ENCODE measurements at places on chromosomes 1 and 21. TPM values are rescaled to one million over a fixed set of nuclear protein-coding genes. Genes with fewer than 3 reads are reported as not detected.

GRCh38 chr1:201019321-201019977 is 4.1 kb downstream of the KIF21B start:
- peak; percentile 87 for DNase-seq

DNA sequence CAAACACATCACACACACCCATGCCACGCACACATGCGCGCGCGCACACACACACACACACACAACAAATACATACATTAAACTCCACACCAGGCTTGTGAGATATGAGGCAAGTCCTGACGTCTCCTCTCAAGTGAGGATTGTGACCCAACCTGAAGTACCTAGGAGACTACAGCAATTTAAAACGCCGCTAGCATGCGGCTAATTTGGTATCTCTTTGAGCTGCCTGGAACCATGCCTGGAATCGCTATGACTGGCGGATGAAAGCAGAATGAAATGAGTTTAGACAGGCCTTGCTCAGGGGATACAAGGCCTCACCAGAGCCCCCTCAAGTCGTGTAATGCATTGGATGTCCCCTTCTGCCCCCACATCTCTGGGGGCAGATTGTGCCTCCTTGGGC is 1.6 kb upstream of the RAB7B start:
- no peak for DNase-seq

Gene IFI44
- 16.0 TPM for total RNA-seq

Gene LRRN2
- total RNA-seq, result not detected

- DNase-seq, result no peak
Measured at GRCh38 chr1:43239484-43239883, 30.3 kb upstream of the TMEM125 start.

Gene IL24
- 3.1 TPM for total RNA-seq

Gene SNRNP40
- total RNA-seq, result 115 TPM

Gene AGO3
- total RNA-seq, result 21.2 TPM

- no peak for DNase-seq
Measured at GRCh38 chr1:109804660-109805059, 40.9 kb upstream of the EPS8L3 start.

Gene SPRR5
- not detected for total RNA-seq

DNA sequence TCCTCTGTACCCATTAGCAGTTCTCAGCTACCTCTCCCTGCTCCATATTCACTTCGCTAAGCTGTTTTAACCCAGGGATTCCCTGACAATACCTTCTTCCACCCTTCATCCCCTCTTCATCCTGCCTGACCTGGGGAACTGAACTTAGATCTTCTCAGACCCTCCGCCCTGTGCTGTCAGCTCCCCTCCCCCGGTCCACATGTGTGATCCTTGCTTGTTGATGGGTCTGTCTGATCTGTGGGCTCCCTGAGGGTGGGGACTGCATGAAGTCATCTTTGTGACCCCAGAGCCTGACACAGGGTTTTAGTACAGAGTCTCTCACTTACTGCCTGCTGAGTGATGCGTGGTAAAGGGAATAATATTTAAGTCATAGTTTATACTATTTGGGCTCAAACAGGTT is 11.8 kb downstream of the CHAF1B start:
- no peak for DNase-seq

DNA sequence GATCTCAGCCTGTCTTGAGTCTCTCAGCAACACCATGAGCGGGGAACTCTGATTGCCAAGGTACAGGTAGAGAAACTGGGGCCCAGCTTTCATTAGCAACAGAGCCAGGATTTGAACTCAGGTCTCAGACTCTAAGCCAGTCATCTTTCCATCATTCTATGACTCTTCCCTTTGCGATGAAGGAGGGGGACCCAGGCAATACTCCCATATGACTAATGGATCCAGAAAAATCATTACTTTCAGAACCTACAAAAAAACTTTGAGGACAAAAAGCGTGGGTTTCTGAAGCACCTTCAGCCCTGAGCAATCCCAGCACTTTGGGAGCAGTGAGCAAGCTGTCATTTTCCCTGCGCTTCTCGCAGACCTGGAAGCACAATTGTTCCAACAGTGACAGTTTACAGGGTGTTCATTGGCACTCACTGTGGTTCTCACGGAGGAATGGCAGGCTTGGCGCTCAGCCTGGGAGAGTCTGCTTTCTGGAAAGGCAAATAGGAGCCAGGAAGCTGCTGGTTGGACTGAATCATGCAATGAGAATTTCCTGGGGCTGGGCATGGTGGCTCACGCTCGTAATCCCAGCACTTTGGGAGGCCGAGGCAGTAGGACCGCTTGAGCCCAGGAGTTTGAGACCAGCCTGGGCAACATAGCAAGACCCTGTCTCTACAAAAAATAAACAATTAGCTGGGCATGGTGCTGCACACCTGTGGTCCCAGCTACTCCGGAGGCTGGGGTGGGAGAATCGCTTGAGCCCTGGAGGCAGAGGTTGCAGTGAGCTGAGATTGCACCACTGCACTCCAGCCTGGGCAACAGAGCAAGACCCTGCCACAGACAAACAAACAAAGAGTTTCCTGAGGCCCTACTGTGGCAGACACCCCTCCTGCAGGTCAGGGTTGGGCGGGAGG is 40.1 kb downstream of the SLC2A7 start:
- no peak for DNase-seq

Gene CDCA8
- total RNA-seq, result 41.2 TPM

Gene PRDM16
- not detected for total RNA-seq

DNA sequence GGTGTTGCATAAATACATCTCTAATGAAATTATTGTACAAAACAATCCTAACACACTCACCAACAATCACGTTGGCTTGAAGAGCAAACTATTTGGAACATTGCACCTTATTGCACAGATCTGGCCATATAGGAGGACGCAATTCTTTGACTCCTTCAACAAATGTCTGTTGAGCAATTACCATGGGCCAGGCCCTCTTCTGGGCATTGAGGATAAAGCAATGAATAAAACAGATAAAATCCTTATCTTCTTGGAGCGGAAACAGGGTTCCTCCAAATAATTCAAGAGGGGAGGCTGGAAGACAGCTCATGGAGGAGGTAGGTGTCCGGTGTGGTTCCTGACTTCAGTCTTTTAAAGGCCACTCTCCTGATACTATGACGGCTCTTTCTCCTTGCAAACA is 43.3 kb downstream of the PAX7 start:
- no peak for DNase-seq

- no peak for DNase-seq
Measured at GRCh38 chr1:153733970-153734369, 6.1 kb downstream of the INTS3 start.

Gene GPATCH4
- 80.4 TPM for total RNA-seq

All from activated T-helper 2 cell treated with anti-CD3 and anti-CD28 coated beads, Interferon-gamma antibody, Interleukin-2, Interleukin-4, amounts not matched to agents 10 μg/mL and 5 μg/mL and 100 μg/mL, durations not matched to agents 14 hours and 24 hours and 36 hours (primary cell).